ENCODE measurements at places on chromosomes 7 and 10. TPM values are rescaled to one million over a fixed set of nuclear protein-coding genes. Genes with fewer than 3 reads are reported as not detected.

DNA sequence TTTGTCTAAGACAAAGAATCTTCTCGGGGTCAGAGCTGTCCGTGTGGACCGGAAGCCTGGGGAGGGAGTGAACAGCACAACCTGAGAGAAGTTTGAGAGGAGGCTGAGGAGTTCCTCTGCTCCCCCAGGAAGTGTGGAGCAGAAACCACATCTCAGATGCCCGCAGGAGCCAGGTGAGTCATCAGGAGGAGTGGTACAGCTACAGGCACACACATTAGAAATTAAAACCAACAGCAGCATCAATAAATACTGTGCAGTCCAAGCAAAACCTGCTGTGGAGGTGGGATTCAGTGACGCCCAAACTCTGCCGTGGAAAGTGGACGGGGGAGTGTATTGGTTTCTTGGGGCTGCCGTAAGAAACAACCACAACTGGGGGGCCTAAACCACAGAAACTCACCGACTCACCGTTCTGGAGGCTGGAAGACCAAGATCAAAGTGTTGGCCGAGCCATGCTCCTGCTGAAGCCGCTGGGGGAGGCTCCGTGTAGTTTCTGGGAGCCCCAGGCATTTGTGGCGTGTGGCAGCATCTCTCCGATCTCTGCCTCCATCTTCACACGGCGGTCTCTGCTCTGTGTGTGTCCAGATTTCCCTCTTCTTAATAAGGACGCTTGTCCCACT lies 31.2 kb upstream of the GARS1 start:
- H3K27me3 ChIP-seq: no peaks in the 10 kb centered on the region
- DNase-seq: no peak
- 0 out of 2 replicates have a peak, but pooled peaks cover 3% of the 10 kb centered on the region for H3K36me3 ChIP-seq
- H3K27ac ChIP-seq: no peak overlapping the region

MASTL gene
- 37.1 TPM for total RNA-seq

DNA sequence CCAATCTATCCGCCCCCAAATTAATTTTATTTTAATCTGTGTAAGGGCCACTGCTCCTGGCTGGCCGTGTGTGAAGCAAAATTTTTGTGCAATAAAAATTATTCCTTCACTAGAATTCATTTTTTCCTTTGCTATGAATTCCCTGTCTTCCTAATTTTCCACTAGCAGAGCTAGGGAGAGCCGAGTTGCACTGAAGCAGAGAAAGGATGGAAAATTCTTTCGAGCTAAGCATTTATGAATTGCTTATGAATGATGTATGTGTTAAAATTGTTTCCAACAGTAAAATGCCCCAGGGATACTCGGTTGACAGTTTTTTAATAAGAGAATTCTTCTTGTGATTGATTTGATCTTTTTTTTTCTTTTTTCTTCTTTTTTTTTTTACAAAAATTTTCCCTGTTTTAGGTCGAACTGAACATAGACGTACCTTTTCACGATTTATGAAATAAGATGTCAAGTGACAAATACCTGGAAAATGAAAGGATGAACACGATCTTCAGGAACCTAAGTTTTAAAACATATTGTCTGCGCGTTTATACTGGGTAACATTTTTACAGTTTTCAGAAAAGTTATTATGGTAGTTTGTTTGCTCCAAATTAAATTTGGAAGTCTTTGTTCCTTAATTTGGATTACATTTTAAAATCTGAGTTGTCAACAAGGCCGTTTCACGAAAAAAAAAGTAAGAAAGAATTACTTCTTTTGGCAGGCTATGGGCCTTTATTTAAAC lies 288.8 kb upstream of the NFE2L3 start:
- no peak for DNase-seq
- no peak overlapping the region for H3K27ac ChIP-seq
- peaks cover 36% of the 10 kb centered on the region for H3K27me3 ChIP-seq
- H3K4me1 ChIP-seq: peaks cover 5% of the 10 kb centered on the region

CPVL gene
- 28.0 TPM for total RNA-seq

Data from H9 (cell line).